ENCODE measurements at places on chromosomes 6 and 20.

GRCh38 chr6:53770780-53771249, 24.0 kb upstream of the LRRC1 start:
- peaks cover 19% of the 10 kb centered on the region for H3K4me1 ChIP-seq
- no peak overlapping the region for H3K27ac ChIP-seq
- DNase-seq = no peak
- H3K27me3 ChIP-seq = peaks cover 2% of the 10 kb centered on the region
- H3K36me3 ChIP-seq = peaks cover 10% of the 10 kb centered on the region

GRCh38 chr6:3337521-3338350, 79.0 kb downstream of the PSMG4 start:
- no peak overlapping the region for H3K4me3 ChIP-seq
- H3K27me3 ChIP-seq = peaks cover 36% of the 10 kb centered on the region
- no peak overlapping the region for H3K27ac ChIP-seq
- no peaks in the 10 kb centered on the region for H3K36me3 ChIP-seq
- DNase-seq = no peak
- peaks cover 7% of the 10 kb centered on the region for H3K4me1 ChIP-seq

DNA sequence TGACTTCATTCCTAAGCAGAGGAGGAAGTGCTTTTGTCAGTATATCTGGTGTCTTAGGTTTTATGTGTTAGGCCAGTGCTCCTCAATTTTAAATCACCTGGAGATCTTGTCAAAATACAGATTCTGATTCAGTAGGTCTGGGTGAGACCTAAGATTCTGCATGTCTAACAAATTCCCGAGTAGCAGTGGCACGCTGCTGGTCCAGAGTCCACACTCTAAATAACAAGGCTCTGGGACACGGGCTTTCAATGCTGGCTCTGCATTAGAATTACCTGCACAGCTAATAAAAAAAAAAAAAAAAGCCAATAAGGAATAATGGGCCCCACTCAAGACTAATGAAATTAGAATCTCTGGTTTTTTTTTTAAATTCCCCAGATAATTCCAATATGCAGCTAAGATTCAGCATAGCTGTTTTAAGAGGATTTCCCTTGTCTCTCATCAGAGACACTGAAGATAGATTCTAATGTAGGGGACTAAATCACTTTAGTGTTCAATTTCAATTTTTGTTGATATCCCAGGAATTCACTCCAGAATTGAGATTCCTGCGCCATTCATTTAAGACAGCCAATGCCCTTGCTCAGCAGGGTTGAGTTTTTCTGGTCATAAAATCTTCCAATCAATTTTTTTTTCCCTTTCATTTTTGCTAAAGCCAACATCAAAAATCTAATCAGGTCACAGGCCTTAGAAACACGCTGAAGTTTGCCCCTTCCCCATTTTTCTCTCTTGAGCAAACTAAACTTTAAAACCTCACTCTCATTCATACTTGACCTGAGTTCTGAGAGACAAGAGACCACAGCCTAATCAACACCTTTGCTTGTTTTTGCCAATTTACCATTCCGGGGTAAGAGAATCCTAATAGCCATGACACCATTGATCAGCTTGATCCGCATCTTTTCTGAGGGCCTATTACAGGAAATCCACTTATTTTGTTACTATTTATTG, 2.4 kb downstream of the TDP2 start:
- peaks cover 28% of the 10 kb centered on the region for H3K36me3 ChIP-seq
- DNase-seq = no peak
- peaks cover 4% of the 10 kb centered on the region for H3K27me3 ChIP-seq

DNA sequence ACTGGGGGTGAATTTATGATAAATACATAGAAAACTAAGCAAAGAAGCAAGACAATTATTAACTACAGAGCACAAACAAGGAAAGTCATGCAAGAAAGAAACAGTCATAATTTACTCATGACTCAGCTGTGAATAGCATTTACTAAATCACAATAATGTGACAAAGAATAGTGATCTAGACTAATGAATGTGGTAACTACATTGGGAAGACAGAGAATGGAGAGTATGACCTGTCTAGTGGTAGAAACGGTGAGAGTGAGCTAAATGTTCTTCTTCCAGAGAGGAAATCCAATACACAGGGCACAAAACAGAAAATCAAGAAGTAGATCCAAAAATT, 153.5 kb upstream of the DST start:
- peak overlapping the region; percentile 28 for H3K4me3 ChIP-seq
- peaks cover 19% of the 10 kb centered on the region for H3K36me3 ChIP-seq
- H3K27ac ChIP-seq = peak overlapping the region; percentile 69
- peaks cover 94% of the 10 kb centered on the region for H3K4me1 ChIP-seq
- H3K27me3 ChIP-seq = no peaks in the 10 kb centered on the region
- DNase-seq = peak; percentile 49

- no peaks in the 10 kb centered on the region for H3K36me3 ChIP-seq
- H3K4me1 ChIP-seq = no peaks in the 10 kb centered on the region
- H3K4me3 ChIP-seq = no peak overlapping the region
These were observed 102.0 kb downstream of the ADGRB3 start for GRCh38 chr6:68737061-68737460.

GRCh38 chr6:34834789-34835518, 43.1 kb downstream of the BLTP3A start:
- peaks cover 16% of the 10 kb centered on the region for H3K36me3 ChIP-seq
- no peak overlapping the region for H3K4me3 ChIP-seq
- H3K27ac ChIP-seq = peak overlapping the region; percentile 74

GRCh38 chr6:124983383-124984083, 21.3 kb downstream of the RNF217 start:
- peaks cover 39% of the 10 kb centered on the region for H3K36me3 ChIP-seq
- no peak for DNase-seq
- H3K27ac ChIP-seq = peak overlapping the region; percentile 87
- H3K4me3 ChIP-seq = no peak overlapping the region

GRCh38 chr20:52867305-52867704, 104.9 kb upstream of the TSHZ2 start:
- no peak overlapping the region for H3K4me3 ChIP-seq
- H3K4me1 ChIP-seq = no peaks in the 10 kb centered on the region
- DNase-seq = no peak

DNA sequence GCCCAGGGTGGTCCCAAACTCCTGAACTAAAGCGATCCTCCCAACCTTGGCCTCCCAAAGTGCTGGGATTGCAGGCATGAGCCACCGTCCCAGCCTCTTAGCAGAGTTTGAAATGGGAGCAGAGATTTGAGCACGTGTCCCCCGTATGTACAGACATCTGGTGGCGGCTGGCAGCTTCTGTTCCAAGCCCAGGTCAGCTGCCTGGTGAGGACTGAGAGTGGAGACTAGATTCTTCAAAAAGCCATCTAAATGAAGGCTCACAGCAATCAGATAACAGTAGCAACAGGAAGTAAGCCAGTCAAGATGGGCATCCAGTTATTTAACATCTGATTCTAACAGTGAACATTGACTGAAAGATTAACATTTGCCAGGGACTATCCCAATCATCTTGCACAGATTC, 128.1 kb upstream of the AKAP12 start:
- no peak overlapping the region for H3K4me3 ChIP-seq
- peaks cover 8% of the 10 kb centered on the region for H3K4me1 ChIP-seq
- no peak for DNase-seq
- no peaks in the 10 kb centered on the region for H3K36me3 ChIP-seq

DNA sequence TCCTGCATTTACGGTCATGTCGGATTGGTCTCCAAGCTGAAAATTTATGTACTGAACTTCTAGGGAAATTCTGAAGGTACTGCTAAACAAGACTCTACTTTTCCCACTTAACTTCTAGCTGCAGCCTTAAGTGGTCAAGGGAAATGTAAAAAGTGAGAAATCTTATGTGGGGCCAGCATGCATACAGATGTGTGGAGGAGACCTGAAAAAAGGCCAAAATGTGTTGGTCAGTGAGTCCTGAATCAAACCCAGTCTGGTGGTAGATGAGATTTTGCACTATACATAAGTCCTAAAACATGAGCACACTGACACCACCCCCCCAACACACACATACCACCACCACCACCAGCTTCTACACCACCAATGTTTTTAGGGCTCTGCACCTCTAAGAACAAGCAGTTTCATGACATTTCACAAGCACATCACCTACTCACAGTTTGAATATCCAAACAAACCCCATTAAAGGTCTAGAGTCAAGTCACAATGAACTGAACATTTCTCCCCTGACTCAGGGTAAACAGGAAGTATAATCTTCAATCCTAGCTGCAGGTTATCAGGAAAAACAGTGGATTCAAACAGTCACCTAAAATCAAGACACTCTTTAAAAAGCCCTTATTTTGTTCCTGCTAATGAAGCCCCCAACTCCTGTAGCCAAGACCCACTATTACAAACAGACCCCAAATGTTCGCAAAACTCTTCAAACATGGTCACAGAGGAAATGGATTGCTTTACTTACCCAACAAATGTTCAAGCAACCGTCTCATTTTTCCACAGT, 1.6 kb downstream of the ZMYND8 start:
- H3K27ac ChIP-seq = no peak overlapping the region
- H3K36me3 ChIP-seq = no peaks in the 10 kb centered on the region
- no peak for DNase-seq
- H3K27me3 ChIP-seq = no peaks in the 10 kb centered on the region
- H3K4me3 ChIP-seq = peak overlapping the region; percentile 83

DNA sequence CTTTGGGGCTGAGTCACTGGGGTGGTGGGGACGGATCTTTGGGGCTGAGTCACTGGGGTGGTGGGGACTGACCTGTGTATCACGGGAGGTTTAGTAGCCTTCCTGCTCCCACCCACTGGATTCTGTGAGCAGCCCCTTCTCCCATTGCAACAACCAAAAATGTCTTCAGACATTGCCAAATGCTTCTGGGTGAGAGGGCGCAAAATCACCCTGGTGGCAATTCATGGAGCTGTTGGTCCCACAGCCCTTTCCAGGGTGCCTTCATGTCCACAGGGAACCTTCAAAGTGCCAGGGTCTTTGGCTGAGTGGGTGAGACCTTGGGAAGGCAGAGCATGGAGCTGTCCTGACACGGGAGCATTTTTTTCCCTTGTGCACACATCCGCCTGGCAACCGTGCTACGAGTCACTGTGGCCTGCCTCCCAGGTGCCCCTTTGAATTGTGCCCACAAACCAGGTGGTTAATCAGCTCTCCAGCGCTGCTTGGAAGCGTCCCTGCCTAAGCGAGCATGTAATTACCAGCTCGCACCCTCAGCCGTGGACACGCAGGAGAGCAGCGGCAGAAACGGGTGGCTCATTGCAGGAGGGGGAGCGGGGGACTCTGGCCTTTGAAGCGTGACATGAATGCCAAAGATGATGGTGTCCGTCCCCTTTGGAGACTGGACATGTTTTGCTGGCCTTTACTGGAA, 27.4 kb upstream of the APCDD1L start:
- no peak overlapping the region for H3K4me3 ChIP-seq
- no peak for DNase-seq
- peaks cover 4% of the 10 kb centered on the region for H3K27me3 ChIP-seq

DNA sequence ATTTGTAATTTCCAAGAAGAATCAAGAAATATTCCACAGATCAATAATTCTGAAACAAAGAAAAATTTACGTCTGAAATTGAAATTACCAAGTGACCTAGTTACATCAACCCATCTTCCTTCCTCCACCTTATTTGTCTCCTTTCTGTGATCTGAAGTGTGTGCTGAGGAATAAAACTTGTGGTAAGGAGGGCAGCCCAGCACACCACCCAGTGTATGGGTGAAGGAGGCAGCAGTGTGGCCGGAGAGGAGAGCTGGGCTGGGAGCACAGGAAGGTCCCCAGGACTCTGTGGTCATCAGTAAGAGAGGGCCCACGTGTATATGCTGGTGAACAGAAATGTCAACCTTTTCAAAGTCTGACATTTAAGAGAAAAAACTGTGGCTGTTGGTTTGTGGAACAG, 11.3 kb upstream of the CCR6 start:
- H3K4me3 ChIP-seq = no peak overlapping the region
- H3K36me3 ChIP-seq = 0 out of 2 replicates have a peak, but pooled peaks cover 4% of the 10 kb centered on the region
- H3K4me1 ChIP-seq = no peaks in the 10 kb centered on the region
- no peak for DNase-seq

GRCh38 chr6:135465307-135465706, 32.2 kb downstream of the AHI1 start:
- no peak overlapping the region for H3K4me3 ChIP-seq
- peaks cover 11% of the 10 kb centered on the region for H3K4me1 ChIP-seq
- no peak for DNase-seq
- no peaks in the 10 kb centered on the region for H3K27me3 ChIP-seq
- H3K27ac ChIP-seq = no peak overlapping the region

- H3K4me1 ChIP-seq = peaks cover 6% of the 10 kb centered on the region
- no peak overlapping the region for H3K27ac ChIP-seq
- H3K4me3 ChIP-seq = no peak overlapping the region
- peaks cover 14% of the 10 kb centered on the region for H3K36me3 ChIP-seq
- no peaks in the 10 kb centered on the region for H3K27me3 ChIP-seq
- DNase-seq = no peak
These were observed 384.6 kb upstream of the RUNX2 start for GRCh38 chr6:44943541-44943940.

DNA sequence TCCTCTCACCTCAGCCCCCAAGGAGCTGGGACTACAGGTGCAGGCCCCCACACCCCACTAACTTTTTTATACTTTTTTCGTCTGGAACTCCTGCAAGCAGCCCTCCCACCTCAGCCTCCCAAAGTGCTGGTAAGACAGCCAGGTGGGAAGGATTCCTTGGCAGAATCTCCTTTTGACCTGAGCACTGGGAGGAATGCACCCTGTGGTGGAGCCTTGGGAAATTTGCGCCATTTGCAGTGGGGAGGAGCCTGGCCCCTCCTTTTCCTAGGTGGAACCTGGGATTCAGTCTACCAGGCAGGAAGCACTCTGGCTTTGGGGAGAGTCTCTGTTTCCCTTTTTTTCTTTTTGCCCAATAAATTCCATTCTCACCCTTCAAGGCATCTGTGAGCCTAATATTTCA, 2.3 kb upstream of the RNGTT start:
- H3K4me1 ChIP-seq = peaks cover 24% of the 10 kb centered on the region
- no peak overlapping the region for H3K27ac ChIP-seq

DNA sequence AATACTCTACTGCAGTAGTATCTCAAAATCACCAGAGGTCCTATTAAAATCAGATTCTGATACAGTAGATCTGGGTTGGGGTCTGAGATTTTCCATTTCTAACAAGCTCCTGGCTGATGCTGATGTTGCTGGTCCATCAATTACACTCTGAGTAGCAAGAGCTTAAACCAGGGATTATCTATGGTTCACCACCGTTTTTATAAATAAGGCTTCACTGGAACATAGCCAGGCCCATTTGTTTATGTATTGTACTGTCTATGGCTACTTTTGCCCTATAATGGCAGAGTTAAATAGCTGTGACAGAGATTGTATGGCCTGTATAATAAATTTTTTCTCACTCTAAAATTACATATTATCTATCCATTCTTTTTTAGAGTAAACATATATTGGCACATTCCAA, 53.0 kb downstream of the NUDT3 start:
- H3K27ac ChIP-seq = no peak overlapping the region
- no peak for DNase-seq
- no peak overlapping the region for H3K4me3 ChIP-seq
- no peaks in the 10 kb centered on the region for H3K27me3 ChIP-seq
- H3K36me3 ChIP-seq = no peaks in the 10 kb centered on the region
- H3K4me1 ChIP-seq = peaks cover 41% of the 10 kb centered on the region

DNA sequence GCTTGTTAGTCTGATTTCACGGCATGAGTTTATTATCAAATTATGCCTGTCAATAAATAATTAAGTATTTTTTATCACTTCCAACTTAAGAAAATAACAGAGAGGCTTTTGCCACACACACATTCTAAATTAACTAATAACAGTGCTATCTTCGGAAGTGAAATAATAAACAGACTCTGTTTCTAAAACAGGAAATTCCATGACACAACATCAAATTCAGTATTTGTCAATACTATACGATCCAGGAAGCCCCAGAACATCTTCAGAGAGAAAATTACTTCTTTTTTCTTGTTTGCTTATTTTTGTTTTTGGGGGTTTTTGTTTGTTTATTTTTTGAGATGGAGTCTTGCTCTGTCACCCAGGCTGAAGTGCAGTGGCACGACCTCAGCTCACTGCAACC, 150.7 kb upstream of the PRDM1 start:
- H3K4me3 ChIP-seq = no peak overlapping the region
- H3K27me3 ChIP-seq = no peaks in the 10 kb centered on the region
- H3K36me3 ChIP-seq = no peaks in the 10 kb centered on the region
- no peak for DNase-seq

Data from HFFc6 (cell line).